Activated T-helper 1 cell treated with Interleukin-2 at 50 U/mL for 16 hours (primary cell): ENCODE measurements at places on chromosomes 1 and 21.

- no peak for DNase-seq
Measured at GRCh38 chr1:33966346-33967141, 102.7 kb downstream of the HMGB4 start.

- DNase-seq: no peak
Measured at GRCh38 chr1:73593804-73594203, 604.2 kb downstream of the LRRIQ3 start.

DNA sequence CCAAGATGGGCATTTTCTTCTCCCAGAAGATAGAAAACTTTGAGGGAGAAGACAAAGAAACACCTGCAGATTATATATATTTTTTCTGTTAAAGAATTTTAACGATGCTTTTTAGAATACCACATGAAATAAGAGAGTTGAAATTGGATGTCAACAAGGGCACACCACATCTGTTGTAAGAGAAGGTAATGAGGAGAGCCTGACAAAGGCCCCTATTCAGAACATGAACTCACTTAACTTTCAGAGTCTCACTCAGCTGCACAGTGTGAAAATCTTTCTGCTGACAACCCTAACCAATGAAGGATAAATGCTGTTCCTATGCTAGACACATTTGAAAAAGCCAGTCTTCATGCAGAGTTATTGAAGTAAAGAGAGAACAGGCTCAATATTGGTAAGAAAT is 7.3 kb downstream of the KRTAP22-2 start:
- no peak for DNase-seq

- DNase-seq: no peak
Measured at GRCh38 chr21:37207441-37208009, 59.6 kb downstream of the VPS26C start.

- no peak for DNase-seq
Measured at GRCh38 chr1:153670257-153670858, 435 bp downstream of the ILF2 start.

DNA sequence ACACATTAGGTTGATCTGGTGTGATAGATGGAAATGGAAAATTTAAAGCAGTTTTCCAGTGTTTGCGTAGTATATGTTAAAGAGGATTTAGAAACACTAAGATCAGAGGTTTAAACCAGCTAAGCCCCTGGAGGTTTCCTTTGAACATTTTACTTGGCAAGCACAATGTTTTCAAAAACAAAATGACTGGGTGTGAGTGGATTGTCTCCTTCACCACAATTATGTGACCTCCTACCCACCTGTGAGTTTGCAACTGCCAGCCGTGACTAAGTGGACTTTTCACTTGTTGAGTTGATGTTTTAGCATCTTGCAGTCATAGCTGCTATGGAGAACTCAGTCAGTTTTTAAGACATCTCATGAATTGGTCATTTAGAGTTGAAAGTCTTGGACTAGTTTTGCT is 4.7 kb downstream of the CCDC190 start:
- no peak for DNase-seq
